ENCODE measurements at places on chromosomes 16 and 17.

- DNase-seq: no peak
These were observed 141.1 kb downstream of the RAB11FIP4 start for GRCh38 chr17:31532526-31532925.

DNA sequence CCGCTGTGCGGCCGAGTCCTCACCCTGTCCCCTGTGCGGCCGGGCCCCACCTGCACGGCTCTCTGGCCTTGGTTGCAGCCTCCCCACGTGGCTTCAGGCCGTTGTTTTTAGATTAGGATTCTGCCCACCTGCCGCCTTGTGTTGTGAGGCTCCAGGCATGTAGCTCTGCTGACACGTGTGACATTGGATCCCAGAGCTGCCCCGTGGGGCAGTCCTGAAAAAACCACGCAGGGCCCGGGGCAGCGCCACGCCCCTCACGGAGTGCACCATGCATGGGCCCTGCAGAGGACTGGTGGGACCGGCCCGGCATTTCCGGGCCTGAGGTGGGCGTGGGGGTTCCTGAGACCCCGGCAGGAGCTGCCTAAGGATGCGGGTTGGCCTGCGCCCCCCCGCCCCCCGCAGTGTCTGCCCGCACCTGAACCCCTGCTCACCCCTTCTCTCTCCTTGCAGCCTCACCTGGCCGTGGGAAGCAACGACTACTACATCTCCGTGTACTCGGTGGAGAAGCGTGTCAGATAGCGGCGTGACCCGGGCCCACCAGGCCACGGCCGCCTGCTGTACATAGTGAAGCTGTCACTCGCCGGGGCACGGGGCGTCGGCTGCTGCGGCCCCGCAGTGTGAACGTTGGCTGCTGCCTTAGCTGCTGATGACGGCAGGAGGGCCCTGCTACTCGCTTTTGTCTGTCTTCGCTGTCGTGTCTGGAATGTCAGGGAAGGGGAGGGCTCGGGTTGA, 27.7 kb upstream of the CHMP6 start:
- peak; percentile 68 for DNase-seq

- DNase-seq: no peak
These were observed 5.7 kb upstream of the CETP start for GRCh38 chr16:56956076-56956475.

GRCh38 chr16:7689234-7689633, 356.6 kb downstream of the RBFOX1 start:
- DNase-seq: no peak
